ENCODE measurements at places on chromosomes 12 and 14.

DNA sequence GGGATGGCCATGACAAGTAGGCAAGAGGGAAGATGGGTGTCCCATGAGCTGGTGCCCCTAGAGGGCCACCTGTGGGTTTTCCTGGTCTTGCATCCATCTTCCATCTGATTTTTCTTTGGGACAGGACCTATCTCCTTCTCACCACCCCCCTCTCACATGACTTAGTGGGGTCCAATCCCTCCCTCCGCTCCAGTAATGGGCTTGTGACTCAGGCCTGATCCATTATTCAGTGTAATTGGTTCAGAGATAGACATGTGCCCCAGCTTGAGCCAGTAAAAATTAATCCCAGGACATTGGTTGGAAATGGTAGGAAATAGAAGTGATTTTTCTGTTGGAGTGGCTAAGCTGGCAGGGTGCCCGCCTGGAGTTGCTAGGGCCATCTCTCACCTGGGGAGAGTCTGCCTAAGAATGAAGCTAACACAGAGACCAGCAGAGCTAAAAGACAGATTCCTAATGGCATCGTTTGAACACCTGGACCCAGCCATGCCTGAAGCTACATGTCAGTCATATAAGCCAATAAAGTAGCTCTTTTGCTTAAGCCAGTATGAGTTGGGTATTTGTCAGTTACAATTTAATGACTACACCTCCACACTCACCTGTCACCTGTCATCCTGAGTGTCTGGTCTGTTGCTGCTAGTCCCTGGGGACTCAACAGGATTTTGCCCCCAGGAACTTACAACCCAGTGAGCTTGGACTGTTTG lies 14.7 kb downstream of the RASAL1 start:
- DNase-seq, result no peak

- DNase-seq, result no peak
Observed at GRCh38 chr12:109239179-109239578, 69.9 kb downstream of the FOXN4 start.

- DNase-seq, result no peak
Observed at GRCh38 chr14:57057803-57058202, 210.9 kb downstream of the EXOC5 start.

GRCh38 chr12:80313209-80313608 lies 130.8 kb upstream of the PTPRQ start:
- DNase-seq, result no peak

DNA sequence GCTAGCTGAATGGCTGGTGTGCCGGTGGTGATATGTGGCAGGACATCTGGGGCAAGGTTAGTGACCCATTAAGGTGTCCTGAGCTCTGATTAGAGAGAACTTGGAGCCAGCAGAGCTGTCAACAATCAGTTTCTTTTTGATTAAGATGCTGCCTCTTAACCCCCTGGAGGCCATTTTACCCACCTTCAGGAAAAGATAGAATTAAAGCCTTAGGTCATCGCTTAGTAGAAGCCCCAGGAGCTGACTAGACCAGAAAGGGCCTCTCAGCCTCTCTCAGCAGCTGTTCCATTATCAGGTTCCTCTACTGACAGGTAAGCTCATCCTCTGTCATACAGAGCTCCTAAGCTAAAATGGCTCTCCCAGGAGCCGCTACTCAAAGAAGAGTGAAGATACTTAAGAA lies 339.0 kb downstream of the FUT8 start:
- no peak for DNase-seq

DNA sequence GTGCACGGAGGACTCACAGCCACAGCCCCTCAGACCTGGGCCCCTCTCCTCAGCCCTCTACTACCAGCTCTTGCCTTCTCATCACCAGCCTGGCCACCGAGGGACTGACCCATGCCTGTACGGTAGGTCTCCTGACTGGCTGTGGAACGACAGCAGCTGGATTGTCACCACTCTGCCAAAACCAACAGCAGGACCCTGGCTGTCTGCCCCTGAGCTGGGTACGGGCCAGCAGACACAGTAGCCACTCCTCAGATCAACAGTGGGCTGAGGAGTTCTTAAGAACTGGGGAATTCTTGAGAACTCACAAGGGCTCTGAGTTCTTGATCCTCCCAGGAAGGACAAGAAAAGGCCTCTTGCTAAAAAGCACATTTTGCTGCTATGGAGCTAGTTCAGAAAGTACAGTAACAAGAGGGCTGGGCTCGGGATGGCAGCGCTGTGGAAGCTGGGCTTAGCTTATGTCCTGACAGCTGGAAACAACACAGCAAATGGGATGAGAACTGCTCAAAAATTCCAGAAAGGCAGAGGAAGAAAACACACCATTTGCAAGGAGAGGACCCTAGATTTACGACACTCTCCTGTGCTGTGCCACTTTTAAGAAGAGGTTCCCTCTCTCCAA lies 176.4 kb downstream of the ANO2 start:
- no peak for DNase-seq

- no peak for DNase-seq
Observed at GRCh38 chr12:58424735-58425392, 483.5 kb downstream of the ATP23 start.

DNA sequence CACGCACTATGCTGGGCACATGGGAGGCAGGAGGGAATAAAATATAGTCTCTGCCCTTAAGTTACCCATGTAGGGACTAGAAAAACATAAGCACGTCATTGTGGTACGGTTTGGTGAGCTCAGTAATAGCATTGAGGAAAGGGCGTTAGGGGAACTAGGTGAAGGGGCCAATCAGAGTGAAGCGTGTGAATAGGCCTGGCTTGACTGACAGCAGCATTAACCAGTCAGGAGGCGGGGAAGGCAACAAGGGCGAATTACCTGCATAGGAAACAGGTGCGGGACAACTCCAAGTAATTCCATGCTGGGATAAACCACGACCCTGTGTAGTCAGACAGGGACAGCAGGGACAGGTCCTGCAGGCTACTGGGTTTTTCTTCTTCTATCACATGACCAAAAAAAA lies 107.7 kb downstream of the UNC79 start:
- DNase-seq, result no peak

DNA sequence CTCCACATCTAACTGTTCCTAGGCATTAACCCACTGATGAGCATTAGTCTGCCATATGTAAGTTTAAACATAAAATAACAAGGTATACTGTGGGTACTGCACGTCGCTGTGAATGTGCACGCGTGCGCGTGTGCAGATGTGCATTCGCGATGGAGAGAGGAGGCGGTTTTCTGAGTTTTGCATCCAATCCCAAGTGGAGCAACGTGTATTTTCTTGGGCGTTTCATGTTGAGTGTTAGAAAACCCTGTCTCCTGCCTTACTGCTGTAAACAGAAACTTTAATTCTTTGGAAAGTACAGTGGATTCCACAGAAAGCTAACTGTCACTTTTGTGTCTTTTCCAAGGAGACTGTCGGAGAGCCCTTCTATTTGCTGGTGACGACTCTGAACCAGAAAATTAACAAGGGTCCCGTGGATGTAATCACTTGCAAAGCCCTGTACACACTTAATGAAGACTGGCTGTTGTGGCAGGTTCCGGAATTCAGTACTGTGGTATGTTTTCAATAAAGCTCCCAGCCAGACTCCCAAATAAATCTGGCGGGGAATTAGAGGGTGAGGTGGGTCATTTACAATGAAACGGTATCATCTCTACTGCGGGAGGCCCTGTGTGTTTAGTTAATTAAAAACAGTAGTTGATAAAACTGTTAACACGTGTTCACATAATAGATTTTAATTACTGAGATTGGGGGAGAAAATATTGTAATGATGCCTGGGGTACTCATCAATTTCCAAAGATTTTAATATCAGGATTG lies 116.5 kb downstream of the PLXNC1 start:
- no peak for DNase-seq

GRCh38 chr14:81819910-81820309 lies 286.3 kb upstream of the SEL1L start:
- no peak for DNase-seq

DNA sequence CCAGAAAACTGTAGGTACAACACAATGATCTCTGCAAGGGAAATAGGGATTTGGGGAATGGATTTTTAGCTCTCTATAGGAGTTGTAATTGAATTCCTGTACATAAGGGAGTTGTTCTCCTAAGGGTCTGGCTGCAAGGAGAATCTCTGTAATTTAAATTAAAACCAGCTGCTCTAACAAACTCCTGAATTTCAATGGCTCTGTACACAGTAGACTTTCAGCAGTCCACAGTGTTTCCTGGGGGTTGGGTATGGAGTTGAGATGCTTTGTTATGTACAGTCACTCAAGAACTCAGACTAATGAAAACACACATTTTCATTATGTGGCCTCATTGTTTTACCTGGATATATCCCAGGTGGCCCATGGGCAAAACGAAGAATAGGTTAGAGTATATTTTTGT lies 93.2 kb downstream of the NAV3 start:
- DNase-seq, result no peak

DNA sequence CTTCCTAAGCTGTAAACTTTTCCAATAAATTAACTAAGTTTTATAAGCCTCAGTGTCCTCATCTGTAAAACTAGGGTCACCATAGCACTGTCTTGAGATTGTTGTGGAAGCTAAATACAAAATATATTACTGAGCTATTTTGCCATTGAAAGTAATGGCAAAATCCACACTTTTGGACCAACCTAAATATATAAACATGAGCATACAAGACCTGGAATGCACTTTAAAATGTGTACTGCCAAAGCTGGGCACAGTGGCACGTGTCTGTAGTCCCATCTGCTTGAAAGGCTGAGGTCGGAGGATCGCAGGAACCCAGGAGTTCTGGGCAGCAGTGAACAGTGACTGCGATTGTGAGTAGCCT lies 29.8 kb upstream of the SINHCAF start:
- DNase-seq, result no peak

- DNase-seq, result no peak
Observed at GRCh38 chr14:89260898-89261297, 156.1 kb downstream of the FOXN3 start.

GRCh38 chr12:79877246-79877645 lies 57.7 kb downstream of the PPP1R12A start:
- no peak for DNase-seq

- no peak for DNase-seq
Observed at GRCh38 chr14:31927348-31927832, 149.7 kb upstream of the ARHGAP5 start.

- no peak for DNase-seq
Observed at GRCh38 chr12:5076761-5077160, 33.1 kb downstream of the KCNA5 start.

- DNase-seq, result no peak
Observed at GRCh38 chr14:71212683-71213107, 305.4 kb downstream of the PCNX1 start.

All from stimulated activated CD4-positive, alpha-beta T cell treated with anti-CD3 and anti-CD28 coated beads, TNF-alpha, amount 100 ng/mL, for 24 hours (primary cell).